NCI-H1694 treated with DMSO at 0.1 percent for 48 hours (cell line): ENCODE measurements at places on chromosomes 5 and 9.

DNA sequence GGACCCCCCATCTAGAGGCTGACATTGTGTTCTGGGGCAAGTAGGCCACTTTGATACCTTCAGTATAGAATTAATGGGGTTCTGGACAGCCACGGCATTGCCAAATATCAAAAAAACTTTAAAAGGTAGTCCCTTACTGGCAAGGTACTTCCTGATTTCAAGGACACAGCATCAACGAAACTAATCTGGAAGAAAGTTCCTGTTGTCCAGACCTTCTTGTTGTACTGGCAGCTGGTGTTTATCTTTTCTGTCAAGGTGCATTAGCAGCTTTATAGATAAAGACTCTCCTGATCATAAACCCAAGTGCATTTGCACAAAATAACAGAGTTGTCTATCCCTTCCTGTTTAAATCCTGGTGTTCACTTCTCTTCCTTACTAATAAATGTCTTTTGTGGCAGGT, 23.7 kb upstream of the GOLGA1 start:
- no peak for DNase-seq

DNA sequence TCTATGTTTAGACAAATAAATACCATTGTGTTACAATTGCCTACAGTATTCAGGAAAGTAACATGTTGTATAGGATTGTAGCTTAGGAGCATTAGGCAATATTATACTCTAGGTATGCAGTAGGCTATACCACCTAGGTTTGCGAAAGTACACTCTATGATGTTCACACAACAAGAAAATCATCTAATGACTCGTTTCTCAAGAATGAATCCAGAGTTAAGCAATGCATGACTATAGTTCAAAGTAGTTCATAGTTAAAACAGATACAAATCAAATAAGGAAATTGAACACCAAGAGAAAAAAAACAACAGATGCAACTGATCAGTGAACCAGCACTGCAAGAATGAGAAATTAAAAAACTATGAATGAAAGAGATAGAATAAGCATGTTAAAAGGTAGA, 27.6 kb upstream of the ABLIM3 start:
- DNase-seq, result no peak

DNA sequence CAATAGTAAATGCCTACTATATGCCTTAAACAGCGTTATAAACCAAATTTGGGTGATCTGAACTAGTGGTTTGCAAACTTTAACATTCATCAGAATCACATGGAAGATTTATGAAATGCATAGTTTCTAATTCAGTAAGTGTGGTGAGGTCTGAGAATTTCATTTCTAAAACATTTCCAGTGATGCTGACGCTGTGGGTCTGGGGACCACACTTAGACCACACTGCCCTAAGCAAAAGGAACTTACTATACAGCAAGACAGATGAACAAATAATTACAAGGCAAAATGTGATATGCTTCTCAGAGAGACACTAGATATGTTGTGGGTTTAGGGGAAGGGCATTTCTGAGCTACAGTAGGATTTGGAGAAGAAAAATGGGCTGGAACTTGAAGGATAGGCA, 72.6 kb downstream of the OXCT1 start:
- no peak for DNase-seq

- DNase-seq, result peak; percentile 8
Observed at GRCh38 chr9:17082343-17083064, 52.3 kb upstream of the CNTLN start.

GRCh38 chr5:9468060-9468388, 77.9 kb downstream of the SEMA5A start:
- no peak for DNase-seq

- no peak for DNase-seq
Observed at GRCh38 chr5:15799014-15799413, 299.0 kb downstream of the FBXL7 start.
